ENCODE measurements at places on chromosomes 16 and 17. TPM values are rescaled to one million over a fixed set of nuclear protein-coding genes. Genes with fewer than 3 reads are reported as not detected.

Gene G6PC1
- not detected for total RNA-seq

DNA sequence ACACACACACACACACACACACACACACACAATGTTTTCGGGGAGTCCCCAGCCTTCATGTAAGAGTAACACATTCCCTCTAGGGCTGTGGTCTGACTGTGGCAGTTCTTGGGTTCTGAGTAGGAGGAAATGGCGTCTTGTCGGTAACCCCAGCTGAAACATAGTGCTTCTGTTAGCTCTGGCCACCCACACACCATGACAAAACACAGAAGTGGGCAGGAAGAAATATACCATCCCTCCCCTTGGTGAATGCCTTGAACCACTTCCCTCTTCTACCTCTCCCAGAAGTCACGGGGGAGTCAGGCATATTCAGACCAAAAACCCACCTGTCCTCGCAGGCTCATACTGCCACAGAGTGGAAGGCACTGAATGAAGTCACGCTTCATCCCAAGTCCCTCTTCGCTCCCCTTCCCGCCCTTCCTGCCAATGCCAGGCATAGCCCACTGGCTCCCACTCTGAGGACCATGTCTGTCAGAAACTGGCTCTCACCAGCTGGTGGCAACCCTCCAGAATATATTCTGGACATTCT is 11.5 kb downstream of the SLC35B1 start:
- DNase-seq = no peak

- DNase-seq = no peak
Measured at GRCh38 chr16:5509336-5509735, 411.7 kb upstream of the EEF2KMT start.

DNA sequence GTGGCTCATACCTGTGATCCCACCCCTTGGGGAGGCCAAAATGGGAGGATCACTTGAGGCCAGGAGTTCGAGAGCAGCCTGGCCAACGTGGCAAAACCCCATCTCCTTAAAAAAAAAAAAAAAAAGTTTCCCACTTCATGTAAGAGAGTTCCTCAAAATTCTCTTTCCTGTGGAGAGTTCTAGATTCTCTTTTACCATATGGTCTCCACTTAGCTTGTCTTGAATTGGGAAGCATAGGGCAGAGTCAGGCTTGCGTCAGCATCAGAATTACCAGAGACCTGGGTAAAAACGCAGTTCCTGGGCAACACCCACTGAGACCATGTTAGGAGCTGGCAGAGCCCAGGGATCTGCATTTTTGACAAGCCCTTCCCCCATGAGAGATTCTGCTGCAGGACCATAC is 158.4 kb downstream of the CCDC182 start:
- no peak for DNase-seq

Gene KRTAP3-2
- not detected for total RNA-seq

GRCh38 chr17:16215002-16215272 is 397 bp downstream of the NCOR1 start:
- DNase-seq = no peak
